Stimulated activated CD8-positive, alpha-beta memory T cell treated with anti-CD3 and anti-CD28 coated beads, Interleukin-4, amount 100 ng/mL, for 48 hours (primary cell): ENCODE measurements at places on chromosomes 1 and 21.

DNA sequence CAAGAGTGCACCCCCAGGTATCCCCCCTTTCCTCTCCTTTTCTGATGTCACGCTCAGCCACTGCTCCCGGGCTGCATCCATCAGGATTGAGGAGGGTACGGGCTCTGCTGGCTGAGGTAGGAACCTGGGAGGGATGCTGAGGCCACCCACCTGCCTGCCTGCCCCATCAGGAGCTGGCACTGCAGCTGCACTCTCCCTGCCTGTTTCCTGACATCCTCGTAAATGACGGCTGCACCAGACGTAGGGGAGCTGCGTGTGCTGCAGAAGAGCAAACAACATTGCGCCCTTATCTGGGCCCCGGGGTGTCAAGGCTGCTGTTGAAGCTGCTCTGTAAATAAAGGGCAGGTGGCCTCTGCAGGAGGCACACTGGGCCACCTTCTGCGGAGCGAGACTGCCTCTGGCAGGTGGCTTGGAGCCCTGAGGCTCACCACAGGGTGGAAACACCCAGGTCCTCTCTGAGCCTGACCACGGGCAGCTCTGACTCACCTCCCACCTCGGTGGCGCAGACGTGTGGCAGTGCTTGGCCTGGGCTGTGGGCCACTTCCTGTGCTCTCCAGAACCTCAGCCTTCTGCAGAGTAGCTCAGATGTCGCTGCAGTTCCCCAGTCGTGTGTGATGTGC is 30.9 kb downstream of the SNAP47 start:
- DNase-seq, result peak; percentile 80

DNA sequence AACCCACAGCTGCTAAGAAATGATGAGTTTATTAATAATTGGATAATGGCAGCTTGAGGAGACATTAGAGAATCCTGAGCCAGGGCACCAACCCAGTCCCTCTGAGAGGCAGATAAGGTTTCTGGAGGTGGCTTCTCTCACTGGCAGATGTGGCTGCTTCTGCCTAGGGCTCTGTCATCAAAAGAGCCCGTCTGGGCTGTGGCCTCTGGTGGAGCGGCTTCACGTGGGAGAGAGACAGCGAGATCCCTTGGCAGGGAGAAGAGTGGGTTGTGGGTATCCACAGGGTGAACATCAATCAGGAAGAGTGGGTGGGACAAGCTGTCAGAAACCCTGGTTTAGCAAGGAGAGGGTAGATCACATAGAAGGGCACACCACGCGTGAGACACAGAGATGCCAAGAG is 30.0 kb downstream of the VWA5B1 start:
- DNase-seq, result no peak

DNA sequence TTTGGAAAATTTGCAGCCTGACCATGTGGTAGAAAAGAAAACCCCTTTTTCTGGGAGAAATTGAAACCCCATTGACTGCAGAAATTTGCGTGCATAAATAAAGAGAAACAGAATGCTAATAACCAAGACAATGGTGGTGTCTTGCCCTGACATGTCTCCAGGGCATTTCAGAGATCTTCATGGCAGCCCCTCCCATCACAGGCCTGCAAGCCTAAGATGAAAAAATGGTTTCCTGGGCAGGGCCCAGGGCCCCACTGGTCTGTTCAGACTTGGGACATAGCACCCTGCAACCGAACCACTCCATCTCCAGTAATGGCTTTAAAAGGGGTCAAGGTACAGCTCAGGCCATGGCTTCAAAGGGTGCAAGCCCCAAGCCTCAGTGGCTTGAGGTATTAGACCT is 71.6 kb upstream of the SGIP1 start:
- DNase-seq, result no peak

DNA sequence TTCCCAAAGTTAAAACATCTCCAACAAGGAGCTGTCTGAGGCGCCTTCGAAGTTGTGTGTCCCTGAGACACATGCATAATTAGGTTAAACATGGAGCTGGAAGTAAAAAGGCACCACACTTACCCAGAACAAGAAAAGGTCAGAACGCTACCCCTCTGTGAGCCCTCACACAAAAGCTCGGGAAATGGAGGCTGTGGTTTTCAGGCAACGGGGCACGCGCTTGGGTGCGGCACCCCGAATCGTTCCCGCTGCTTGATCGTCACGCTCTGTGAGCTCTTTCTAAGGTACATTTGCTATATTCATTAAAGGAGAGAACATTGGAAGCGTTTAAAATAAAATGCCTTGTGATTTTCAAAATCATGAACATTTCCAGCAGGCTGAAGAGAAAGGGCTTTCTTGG is 12.5 kb downstream of the CAPN8 start:
- DNase-seq, result no peak

- DNase-seq, result no peak
These were observed 30.9 kb downstream of the MAPKAPK2 start for GRCh38 chr1:206715552-206716158.

DNA sequence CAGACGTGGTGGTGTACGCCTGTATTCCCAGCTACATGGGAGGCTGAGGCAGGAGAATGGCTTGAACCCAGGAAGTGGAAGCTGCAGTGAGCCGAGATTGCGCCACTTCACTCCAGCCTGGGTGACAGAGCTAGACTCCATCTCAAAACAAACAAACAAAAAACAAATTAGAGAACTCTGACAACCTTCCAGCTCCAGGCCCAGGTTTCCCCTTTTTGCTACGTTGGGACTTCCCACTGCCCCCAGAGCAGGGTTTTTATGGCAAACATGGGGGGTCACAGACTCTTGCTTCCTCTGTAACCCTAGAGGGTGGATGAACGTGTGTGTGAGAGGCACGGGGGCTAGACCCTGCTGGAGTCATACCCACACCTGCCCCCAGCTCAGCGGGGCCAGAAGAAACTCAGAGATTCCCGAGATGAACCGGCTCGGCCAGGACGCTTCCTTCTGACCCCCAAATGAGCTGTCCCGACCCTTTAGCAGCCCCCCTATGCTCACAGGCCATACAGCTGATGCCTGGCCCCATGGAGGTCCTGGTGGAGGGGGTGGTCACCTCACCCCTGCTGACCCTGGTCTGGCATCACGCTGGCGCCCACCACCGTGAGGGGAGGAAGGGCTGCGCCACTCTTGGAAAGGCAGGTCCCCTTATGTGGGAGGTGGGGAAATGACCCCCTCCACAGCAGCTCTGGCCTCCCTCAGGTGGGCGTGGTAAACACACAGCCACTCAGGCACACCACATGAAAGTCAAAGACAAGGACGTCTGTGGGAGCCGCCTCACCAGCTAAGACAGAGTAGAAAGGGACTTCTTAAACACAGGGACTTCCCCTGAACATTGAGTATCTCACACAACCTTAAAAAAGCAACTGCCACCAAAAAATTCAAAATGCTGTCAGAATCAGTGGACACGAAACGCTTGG is 7.1 kb downstream of the GPR157 start:
- peak; percentile 48 for DNase-seq

DNA sequence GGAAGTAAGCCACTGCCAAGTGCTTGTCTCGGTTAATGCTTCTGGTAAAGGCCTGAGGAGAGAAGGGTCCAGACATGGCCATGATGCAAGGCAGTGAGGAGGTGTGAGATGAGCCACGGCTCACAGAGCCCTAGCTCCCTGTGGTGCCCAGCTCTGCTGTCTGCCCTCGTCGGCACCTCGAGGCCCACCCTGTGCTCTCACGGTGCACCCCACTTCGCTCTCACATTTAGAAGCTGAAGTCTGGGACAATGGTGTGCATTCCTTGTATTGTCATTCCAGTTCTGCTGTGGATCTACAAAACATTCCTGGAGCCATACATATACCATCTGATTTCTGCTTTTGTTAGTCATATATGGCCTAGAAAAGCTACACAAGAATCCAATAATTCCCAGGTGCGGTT is 3.3 kb downstream of the NCF2 start:
- no peak for DNase-seq

GRCh38 chr1:112937495-112937894 is 18.5 kb downstream of the SLC16A1 start:
- no peak for DNase-seq

DNA sequence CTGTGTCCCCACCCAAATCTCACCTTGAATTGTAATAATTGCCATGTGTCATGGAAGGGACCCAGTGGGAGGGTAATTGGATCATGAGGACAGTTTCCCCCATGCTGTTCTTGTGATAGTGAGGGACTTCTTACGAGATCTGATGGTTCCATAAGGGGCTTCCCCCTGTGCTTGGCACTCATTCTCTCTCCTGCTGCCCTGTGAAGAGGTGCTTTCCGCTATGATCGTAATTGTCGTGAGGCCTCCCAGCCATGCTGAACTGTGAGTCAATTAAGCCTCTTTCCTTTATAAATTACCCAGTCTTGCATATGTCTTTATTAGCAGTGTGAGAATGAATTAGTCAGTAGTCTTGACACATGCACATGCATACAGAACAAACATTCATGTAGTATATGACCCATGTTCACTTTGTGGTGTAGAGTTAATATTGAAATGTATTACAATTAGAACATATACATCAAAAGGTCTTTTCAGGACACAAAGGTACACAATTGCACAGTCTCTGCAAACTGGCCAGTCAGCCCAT is 16.9 kb upstream of the IFI16 start:
- DNase-seq, result no peak

DNA sequence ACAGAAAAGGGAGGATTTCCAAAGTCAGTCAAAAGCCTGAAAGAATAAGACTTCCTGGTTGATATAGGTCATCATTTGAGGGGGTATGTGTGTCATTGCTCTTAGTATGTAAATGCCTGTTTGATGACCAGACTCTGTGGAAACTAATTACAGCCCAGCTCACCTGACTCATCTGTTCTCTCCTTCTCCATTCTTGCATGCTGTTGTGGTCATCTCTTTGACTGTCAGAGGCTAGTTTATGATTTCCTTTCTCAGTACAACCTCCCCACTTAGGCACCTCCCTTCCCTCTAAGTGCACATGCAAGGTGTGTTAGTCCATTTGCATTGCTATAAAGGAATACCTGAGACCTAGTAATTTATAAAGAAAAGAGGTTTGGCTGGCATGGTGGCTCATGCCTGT is 2.4 kb upstream of the C1orf116 start:
- DNase-seq, result no peak

DNA sequence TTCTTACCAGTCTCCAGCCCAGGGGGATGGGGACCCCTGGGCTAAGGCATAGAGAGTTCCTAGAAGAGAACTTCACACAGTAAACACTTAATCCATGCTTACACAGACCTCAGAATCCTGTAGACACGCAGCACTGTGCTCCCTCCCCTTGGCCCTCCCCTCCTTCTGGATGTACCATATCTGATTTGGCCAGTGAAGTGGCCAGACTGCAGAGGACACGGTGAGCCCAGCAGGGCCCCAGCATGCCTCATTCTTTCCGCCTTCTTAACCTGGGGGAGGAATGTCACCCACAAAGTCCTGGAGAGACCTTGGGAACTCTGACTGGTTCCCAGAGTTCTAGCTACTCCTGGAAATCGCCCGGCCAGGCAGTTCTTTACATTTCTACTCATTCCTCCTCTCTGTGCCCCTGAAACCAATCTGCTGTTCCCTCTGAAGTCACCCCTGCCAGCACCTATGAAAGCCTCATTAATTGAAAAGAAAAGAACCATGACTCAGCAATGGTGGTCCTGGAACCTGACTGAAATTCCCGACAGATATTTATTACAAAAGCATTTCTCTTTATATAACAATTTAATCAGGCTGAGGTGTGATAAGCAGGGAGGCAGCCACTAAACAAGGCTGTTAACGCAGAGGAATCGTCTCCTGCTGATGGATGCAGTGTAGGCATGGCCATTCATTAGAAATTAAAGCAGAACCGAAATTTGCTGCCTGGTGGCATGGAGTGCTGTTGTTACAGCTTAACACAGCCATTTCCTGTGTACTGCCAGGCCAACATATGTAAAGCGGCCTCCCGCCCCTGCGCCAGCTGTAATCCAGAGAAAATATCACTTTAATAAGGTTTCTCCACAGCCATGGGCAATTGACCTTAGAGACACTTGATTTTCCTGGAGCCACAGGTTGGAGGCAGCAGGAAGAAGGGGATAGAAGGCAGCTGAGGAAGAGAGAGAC is 74.6 kb upstream of the KCND3 start:
- no peak for DNase-seq

GRCh38 chr1:209455661-209456358 is 127.7 kb upstream of the CAMK1G start:
- DNase-seq, result no peak

DNA sequence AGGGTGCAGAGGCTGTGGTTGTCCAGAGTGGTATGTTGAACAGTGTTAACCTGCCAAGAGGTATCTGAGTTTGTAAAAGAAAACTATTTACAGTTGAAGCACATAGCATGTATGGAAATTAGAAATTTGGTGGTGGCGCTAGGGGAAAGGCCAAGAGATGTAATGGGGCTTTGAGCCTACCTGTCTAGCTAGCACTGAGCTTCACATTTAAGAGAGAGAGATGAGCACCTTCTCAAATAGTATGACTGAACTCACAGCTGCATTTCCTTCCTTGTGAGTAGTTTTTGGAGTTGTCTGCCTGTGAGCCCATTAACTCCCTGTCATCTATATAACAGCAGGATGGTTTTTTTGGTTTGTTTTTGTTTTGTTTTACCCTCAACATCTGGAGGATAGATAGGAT is 4.0 kb downstream of the CLIC4 start:
- DNase-seq, result no peak

DNA sequence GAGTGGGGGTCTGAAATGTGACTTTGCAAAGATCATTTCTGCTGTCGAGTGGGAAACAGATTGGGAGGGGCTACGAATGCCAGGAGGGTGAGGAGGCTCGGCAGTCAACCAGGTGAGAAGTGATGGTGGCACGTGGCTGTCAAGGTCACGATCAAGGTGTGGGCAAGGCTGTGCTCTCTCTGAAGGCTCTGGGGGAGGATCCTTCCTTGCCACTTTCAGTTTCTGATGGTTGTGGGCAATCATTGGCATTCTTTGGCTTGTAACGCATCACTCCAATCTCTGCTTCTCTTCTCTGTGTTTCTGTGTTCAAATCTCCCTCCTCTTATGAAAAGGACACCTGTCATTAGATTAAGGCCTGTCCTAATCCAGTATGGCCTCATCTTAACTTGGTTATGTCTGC is 6.1 kb upstream of the SPSB1 start:
- DNase-seq, result no peak

- DNase-seq, result no peak
These were observed 82.2 kb upstream of the ACTRT2 start for GRCh38 chr1:2939041-2939552.

GRCh38 chr1:154427173-154428139 is 22.3 kb downstream of the IL6R start:
- DNase-seq, result no peak

- no peak for DNase-seq
These were observed 11.1 kb downstream of the CHD5 start for GRCh38 chr1:6168947-6169586.

DNA sequence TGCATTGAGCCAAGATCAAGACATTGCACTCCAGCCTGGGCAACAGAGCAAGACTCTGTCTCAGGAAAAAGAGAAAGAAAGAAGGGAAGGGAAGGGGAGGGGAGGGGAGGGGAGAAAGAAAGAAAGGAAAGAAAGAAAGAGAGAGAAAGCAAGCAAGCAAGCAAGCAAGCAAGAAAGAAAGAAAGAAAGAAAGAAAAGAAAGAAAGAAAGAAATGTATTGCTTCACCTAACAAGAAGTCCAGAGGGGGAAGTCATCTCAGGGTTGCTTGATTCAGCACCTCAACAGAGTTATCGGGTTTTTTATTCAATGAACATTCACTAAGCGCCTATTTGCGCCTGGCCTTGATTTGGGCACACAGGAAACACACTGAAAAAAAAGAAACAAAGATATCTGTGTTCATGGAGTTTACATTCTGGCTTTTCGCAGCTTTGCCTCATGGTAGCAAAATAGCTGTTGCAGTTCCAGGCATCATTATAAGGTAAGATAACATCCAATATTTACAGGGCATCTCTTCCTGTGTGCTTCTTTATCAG is 8.2 kb upstream of the RCSD1 start:
- DNase-seq, result peak; percentile 12
